ENCODE measurements at places on chromosomes 7 and 10.

GRCh38 chr10:102870221-102870620, 951 bp downstream of the AS3MT start:
- no peaks in the 10 kb centered on the region for H3K27me3 ChIP-seq
- peaks cover 19% of the 10 kb centered on the region for H3K4me1 ChIP-seq
- H3K36me3 ChIP-seq: no peaks in the 10 kb centered on the region
- no peak overlapping the region for H3K4me3 ChIP-seq

DNA sequence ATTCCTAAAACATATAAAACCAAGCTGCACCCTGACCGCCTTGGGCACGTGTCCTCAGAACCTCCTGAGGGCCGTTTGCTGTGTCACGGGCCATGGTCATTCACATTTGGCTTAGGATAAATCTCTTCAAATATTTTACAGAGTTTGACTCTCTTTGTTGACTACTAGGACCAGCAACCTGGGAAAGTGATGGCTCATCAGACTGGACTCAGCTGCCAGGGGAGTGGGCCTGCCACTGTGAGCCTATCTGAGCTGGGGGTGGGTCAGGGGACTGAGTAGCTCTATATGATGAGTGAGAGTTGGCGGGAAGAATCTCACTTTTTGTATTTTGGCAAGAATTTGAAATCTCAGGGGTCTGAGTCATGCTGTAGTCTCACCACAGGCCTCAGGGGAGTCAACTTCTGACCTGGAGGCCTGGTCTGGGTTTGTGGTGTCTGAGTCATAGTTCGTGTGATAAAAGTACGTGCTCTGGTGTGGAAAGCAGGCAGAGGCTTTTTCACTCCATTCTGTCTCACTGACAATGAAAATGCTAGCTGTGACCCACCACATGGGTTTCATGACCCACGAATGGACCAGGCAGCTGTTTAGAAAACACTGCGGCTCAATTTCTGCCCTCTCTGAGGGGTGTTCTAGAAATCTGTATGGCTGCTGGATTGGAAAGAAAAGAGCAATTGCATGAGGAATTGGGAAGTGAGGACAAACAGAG, 4.2 kb upstream of the UPP1 start:
- H3K4me3 ChIP-seq: no peak overlapping the region
- DNase-seq: peak; percentile 18
- peak overlapping the region; percentile 98 for H3K27ac ChIP-seq
- no peaks in the 10 kb centered on the region for H3K27me3 ChIP-seq
- no peaks in the 10 kb centered on the region for H3K36me3 ChIP-seq

GRCh38 chr10:95438781-95439180, 122.4 kb downstream of the SORBS1 start:
- H3K27ac ChIP-seq: peak overlapping the region; percentile 83
- H3K4me3 ChIP-seq: no peak overlapping the region
- no peak for DNase-seq
- H3K27me3 ChIP-seq: no peaks in the 10 kb centered on the region
- peaks cover 11% of the 10 kb centered on the region for H3K36me3 ChIP-seq

DNA sequence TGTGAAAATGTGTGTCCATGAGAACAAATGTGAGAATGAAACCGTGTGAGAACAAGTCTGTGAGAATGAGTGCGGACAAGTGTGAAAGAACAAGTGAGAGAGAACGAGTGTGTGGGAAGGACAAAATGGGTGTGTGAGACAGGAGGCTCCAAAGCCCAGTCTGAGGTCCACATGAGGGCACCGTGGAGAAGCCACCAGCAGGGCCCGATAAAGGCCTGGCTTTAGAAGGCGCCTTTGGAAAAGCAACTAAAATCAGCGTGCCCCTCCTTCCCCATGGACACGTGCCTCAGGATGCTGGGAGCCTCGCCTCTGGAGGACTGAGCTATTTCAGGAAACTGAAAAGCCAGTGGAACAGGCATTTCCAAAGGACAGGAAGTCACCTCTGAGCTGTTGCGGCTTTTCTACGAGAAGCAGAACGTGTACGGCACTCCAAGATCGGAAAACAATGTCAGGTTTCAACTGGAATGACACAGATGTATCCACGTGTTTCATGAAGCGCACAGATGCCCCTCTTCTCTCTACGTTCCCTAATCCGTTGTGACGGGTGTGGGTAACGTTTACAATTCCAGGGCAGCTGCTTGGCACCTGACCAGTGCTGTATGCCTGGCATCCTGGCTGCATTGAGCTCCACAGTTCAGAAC, 46.4 kb downstream of the ESYT2 start:
- no peak for DNase-seq
- peaks cover 12% of the 10 kb centered on the region for H3K4me1 ChIP-seq
- peaks cover 82% of the 10 kb centered on the region for H3K36me3 ChIP-seq
- H3K27me3 ChIP-seq: no peaks in the 10 kb centered on the region

GRCh38 chr10:58041901-58042300, 225.8 kb downstream of the IPMK start:
- H3K4me3 ChIP-seq: no peak overlapping the region
- H3K4me1 ChIP-seq: no peaks in the 10 kb centered on the region
- no peak overlapping the region for H3K27ac ChIP-seq
- DNase-seq: no peak
- H3K36me3 ChIP-seq: no peaks in the 10 kb centered on the region

DNA sequence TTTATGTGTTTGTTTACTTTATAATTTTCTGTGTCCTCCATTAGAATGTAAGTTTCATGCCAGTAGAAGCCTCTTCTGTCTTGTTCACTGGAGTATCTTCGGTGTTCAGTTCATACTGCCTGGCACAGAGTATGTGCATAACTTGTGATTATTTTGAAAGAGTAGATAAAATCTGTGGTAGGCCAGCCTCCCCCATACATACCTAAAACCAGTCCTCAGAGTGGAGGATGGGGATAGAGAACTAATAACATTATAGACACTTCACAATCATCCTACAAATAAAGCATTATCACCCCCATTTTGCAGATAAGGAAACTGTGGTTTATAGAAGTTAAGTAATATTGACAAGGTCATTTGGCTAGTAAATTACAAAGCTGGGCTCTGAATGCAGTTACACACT, 28.0 kb downstream of the VIM start:
- no peak overlapping the region for H3K27ac ChIP-seq
- H3K4me3 ChIP-seq: no peak overlapping the region
- H3K4me1 ChIP-seq: no peaks in the 10 kb centered on the region
- no peak for DNase-seq
- H3K27me3 ChIP-seq: no peaks in the 10 kb centered on the region
- H3K36me3 ChIP-seq: no peaks in the 10 kb centered on the region

DNA sequence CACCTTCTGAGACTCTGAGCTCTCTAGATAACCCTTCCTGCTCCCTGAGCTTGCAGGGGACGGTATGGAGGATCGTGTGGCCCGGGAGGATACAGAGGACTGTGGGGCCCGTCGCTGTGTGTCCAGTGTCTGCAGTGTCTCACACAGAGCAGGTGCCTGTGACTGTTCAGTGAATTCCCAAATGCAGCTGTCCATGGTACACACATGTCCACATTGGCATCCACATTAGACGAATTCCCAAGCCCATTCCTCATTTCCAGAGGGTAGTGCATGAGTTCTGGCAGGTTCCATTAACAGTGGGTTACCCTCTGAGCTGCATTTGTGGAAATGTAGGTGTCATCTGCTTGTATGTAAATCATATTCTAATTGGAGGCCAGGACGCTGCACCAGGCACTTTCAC, 39.5 kb downstream of the WDFY4 start:
- H3K4me3 ChIP-seq: no peak overlapping the region
- DNase-seq: no peak
- no peaks in the 10 kb centered on the region for H3K36me3 ChIP-seq
- no peaks in the 10 kb centered on the region for H3K27me3 ChIP-seq

DNA sequence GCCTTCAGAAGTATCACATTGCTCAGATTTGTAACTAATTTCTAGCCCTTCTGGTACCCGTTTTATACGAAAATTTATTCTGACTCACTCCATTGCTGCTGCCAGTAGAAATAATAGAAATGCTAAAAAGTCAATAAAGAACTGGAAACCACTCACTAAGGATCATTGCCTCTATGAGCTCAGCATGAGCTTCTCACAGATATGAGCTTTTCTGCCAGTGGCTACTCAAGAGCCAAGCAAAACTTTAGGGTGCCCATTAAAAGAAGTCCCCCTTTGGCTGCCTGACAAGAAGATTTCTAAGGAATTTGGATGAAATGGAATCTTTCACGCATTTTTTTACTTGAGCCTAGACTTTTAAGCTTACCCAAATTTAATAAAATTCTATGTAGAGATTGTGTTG, 52.5 kb downstream of the GPR37 start:
- H3K4me1 ChIP-seq: no peaks in the 10 kb centered on the region
- no peaks in the 10 kb centered on the region for H3K36me3 ChIP-seq
- no peak for DNase-seq
- H3K4me3 ChIP-seq: no peak overlapping the region
- no peaks in the 10 kb centered on the region for H3K27me3 ChIP-seq

GRCh38 chr7:5629941-5630340, 151.5 kb downstream of the RNF216 start:
- no peaks in the 10 kb centered on the region for H3K27me3 ChIP-seq
- H3K4me3 ChIP-seq: no peak overlapping the region
- DNase-seq: no peak
- H3K4me1 ChIP-seq: peaks cover 70% of the 10 kb centered on the region
- peak overlapping the region; percentile 42 for H3K27ac ChIP-seq

DNA sequence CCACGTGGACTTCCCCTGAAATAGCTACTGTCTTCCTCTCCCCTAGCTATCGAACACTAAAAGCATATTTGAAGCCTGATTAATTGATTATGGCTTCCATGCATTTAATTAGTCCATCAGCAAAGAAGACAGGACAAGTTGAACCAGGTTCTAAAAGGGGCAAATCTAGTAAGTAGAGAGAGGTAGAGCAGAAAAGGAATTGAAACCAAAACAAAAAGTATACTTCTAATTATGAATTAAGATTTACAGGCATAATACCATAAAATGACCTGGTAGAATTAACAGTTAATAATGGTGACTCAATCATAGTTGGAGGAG, 393 bp upstream of the DNAJC1 start:
- no peaks in the 10 kb centered on the region for H3K27me3 ChIP-seq
- H3K36me3 ChIP-seq: no peaks in the 10 kb centered on the region
- no peak for DNase-seq
- H3K27ac ChIP-seq: peak overlapping the region; percentile 92

DNA sequence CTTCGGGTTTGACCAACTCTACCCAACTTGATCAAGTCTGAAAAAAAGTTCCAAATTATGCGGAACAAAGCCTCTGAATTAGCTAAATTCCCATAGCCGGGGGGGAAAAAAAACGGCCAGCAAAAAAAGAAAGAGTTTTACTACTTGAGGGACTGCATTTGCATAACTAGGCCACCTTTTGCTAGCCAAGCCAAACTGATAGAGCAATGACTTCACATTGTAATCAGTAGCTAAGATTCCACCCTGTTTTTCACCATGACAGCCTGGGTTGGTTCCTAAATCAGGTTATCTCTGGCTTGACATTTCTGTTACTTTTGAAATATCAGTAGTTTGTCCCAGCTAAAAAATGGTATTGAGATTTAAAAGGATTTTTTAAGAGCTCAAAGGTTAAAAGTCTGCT, 31.4 kb upstream of the CREB3L2 start:
- no peaks in the 10 kb centered on the region for H3K27me3 ChIP-seq
- no peak for DNase-seq
- no peaks in the 10 kb centered on the region for H3K4me1 ChIP-seq
- H3K36me3 ChIP-seq: no peaks in the 10 kb centered on the region
- no peak overlapping the region for H3K27ac ChIP-seq

- DNase-seq: no peak
- no peak overlapping the region for H3K27ac ChIP-seq
- no peak overlapping the region for H3K4me3 ChIP-seq
- H3K4me1 ChIP-seq: no peaks in the 10 kb centered on the region
- H3K36me3 ChIP-seq: no peaks in the 10 kb centered on the region
- H3K27me3 ChIP-seq: no peaks in the 10 kb centered on the region
Measured at GRCh38 chr10:35875016-35875676, 233.1 kb upstream of the FZD8 start.

GRCh38 chr7:19224951-19225350, 79.7 kb upstream of the FERD3L start:
- H3K27ac ChIP-seq: no peak overlapping the region
- no peaks in the 10 kb centered on the region for H3K36me3 ChIP-seq
- DNase-seq: no peak
- H3K4me1 ChIP-seq: no peaks in the 10 kb centered on the region
- H3K4me3 ChIP-seq: no peak overlapping the region
- no peaks in the 10 kb centered on the region for H3K27me3 ChIP-seq

- H3K27ac ChIP-seq: no peak overlapping the region
- no peaks in the 10 kb centered on the region for H3K27me3 ChIP-seq
- H3K4me3 ChIP-seq: no peak overlapping the region
- no peaks in the 10 kb centered on the region for H3K4me1 ChIP-seq
Measured at GRCh38 chr10:10270126-10271050, 747.3 kb upstream of the CELF2 start.

DNA sequence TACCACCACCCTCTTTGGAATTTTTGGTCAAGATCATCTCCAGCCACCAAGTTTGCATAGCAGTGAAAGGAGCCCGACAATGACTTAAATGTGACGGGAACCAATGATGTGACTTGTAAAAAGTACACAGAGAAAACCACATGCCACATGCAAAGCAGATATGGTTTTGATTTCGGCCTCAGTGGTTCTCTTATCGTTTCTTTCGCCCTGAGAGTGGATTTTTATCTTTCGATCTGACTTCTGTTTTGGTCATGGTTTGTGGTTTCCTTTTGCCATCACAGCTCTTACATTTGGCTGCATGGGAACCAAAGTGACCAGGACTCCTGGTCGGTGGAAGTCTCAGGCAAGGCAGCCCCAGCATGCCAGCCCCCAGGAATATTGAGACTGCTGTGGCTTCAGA, 31.5 kb downstream of the TCF7L2 start:
- H3K36me3 ChIP-seq: peaks cover 21% of the 10 kb centered on the region
- H3K27ac ChIP-seq: no peak overlapping the region
- H3K27me3 ChIP-seq: no peaks in the 10 kb centered on the region
- DNase-seq: no peak
- H3K4me1 ChIP-seq: peaks cover 32% of the 10 kb centered on the region
- no peak overlapping the region for H3K4me3 ChIP-seq

GRCh38 chr10:45581216-45581549, 91.4 kb downstream of the ZFAND4 start:
- H3K36me3 ChIP-seq: no peaks in the 10 kb centered on the region
- H3K4me1 ChIP-seq: peaks cover 24% of the 10 kb centered on the region
- DNase-seq: no peak
- H3K27ac ChIP-seq: peak overlapping the region; percentile 5
- H3K4me3 ChIP-seq: peak overlapping the region; percentile 54

DNA sequence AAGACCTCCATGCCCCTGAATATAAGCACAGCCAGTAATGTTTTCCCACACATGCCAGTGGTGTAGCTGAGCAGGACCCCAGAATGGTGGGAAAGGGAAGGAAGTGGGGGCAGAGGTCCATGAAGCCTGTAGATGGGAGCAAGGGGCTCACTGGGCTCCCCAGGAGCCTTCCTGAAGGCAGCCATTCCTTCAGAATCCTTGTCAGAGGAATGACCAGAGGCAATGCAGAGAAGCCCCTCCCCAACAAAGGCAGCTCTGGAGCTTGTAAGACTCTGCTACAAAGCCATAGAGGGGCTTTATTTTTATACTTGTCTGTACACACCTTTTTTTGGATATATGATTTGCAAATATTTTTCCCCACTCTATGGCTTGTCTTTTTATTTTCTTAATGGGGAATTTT, 165.0 kb upstream of the TCF7L2 start:
- no peak for DNase-seq
- H3K36me3 ChIP-seq: no peaks in the 10 kb centered on the region
- H3K27ac ChIP-seq: no peak overlapping the region
- peaks cover 13% of the 10 kb centered on the region for H3K4me1 ChIP-seq

All from esophagus squamous epithelium (tissue), 5 donors.